Astrocyte of the spinal cord (primary cell): ENCODE measurements at places on chromosomes 5 and 9.

GRCh38 chr9:37449862-37450632, 15.2 kb downstream of the ZBTB5 start:
- no peak for DNase-seq

- no peak for DNase-seq
These were observed 217.9 kb downstream of the HSPA4 start for GRCh38 chr5:133269691-133270090.

DNA sequence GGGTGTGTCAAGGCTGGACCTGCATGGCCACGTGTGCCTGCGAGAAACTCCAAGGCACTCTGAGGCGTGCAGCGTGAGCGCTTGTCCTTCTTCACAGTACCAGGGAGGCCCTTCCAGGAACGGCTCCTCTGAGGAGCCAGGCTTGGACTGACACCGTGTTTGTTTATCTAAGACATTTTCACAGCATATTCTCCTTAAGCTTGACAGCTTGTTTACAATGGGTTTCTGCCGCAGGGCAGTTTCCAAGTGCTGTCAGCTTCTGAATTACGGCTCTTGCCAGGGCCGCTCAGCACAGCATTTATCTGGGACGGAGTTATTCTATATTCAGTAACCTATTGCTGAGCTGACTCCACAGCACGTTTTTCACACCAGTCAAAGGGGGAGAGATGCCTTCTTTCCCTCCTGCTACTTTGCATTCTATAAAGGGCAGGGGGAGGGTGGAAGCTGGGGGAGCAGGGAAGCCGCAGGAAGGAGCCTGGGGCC, 98.4 kb downstream of the LMNB1 start:
- DNase-seq = no peak

GRCh38 chr5:68352166-68352565, 136.6 kb downstream of the PIK3R1 start:
- no peak for DNase-seq

DNA sequence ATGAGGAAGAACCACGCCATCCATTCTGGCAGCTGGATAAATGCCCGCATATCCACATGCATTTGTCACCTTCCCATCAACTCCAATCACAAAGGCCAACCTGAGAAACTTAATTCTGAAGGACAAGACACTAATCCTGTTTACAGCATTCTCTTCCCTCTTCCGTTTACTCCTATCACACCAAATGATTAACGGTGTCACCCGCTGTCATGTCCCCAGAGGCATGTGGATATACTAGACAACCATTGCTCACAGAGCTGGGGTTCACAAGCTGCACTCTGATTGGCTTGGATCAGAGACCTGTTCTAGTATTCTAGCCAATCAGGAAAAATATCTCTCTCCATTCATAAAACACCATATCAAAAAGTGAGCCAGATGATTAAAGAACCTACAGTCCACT, 3.6 kb downstream of the MACROH2A1 start:
- no peak for DNase-seq

DNA sequence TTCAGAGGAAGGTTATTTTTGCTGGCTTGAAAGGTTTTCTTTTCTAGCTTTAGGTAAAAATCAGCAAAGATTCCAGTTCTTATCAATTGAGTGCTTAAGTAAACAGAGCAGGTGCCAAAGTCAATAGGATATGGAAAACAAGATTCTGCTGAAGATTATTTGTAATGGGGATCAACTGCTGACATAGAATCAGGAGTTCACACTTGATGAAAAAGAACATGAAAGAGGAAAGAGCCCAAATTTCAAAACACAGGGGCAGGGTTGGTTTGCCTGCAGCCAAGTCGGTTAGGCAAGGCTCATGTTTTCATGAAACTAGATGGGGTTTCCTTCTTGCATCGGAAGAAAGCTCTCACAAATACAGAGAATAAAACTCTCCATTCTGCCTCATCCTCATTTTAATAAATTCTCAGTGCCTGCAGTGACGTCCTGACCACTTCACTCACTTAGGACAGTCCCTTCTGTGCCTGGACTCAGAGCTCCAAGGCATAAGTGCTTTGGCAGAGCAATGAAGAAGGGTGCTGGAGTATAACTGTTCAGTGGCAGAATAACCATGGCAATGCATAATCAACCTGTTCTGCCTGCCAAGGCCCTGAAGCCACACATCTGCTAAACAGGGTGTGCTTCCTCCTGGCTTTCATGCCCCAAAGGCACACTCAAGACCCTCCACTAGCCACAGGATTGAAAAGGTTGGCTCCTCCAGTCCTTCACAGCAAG, 179.6 kb downstream of the GNAQ start:
- no peak for DNase-seq

DNA sequence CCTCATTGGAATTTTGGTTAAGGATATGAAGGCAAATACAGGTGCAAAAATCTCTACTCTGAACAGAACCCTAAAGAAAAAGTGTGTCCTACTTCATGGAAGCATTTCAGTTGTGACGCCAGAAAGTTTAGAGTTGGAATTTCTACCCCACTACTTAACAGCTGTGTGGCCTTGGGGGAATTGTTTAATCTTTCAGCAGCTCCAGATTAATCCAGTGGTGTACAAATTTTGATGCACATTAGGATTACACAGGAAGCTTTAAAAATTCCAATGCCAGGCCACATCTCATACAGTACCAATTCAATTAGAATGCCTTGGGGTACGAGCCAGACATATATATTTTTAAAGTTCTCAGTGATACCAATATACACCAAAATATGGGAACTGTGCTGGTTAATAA, 266.1 kb downstream of the EDIL3 start:
- DNase-seq = no peak
